ENCODE measurements at places on chromosomes 2 and 18.

- no peak for DNase-seq
Measured at GRCh38 chr18:56202678-56203077, 435.7 kb downstream of the TXNL1 start.

- no peak for DNase-seq
Measured at GRCh38 chr2:227765788-227766372, 20.2 kb downstream of the SCYGR8 start.

DNA sequence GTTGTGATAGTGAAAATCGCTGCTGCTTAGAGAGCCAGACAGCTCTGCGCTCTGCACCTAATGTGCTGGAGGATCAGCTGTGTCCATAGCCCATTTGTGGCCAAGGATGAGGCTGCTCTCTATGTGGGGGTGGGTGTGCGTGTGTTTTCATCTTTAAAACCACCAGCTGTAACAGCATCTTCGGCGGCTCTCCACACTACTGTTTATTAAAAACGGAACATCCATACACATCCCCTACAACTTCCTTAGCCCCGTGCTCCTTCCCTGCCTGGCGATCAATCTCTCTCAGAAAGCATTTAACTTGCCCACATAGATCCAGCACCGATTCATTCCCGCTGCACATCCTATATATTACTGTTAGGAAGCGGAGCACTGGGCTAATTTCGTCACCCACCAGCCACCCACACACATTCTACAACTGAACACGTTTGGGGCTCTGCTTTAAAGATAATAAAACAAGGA is 1.6 kb downstream of the CELF4 start:
- no peak for DNase-seq

DNA sequence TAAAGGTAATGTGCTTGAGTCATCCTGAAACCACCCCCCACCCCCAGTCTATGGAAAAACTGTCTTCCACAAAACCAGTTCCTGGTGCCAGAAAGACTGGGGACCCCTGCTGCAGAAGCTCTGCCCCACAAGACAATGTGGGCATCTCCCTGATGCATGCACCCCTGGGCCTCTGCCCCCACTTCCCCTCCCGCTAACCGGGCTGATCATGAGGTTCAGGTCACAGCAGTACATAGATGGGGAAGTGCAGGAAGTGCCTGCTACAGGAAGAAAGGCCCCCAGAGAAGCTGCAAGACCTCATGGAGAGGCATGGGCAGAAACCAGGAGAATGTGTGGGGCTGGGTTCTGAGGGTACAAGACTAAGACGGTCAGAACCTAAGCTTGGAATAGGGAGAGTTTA is 243.4 kb upstream of the ID2 start:
- no peak for DNase-seq

DNA sequence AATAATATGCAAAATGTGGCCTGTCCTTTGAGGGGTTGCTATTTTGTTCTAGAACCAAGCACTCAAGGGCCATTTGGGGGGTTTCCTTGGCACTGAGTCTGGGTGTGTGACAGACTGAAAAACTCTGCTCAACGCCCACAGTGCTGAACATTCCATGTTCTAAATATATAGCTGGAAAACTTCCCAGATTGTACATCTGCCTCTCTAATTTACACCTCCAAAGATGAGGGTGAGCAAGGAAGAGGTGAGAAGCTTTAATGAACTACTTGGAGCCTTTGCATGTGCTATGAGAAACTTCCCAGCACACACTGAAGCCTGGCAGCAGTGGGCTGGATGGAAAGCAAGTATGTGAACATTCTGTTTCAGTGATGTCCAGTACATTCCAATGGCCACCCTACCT is 296.7 kb upstream of the KCNH7 start:
- no peak for DNase-seq

GRCh38 chr2:65264821-65265670 is 37.4 kb downstream of the ACTR2 start:
- no peak for DNase-seq

- no peak for DNase-seq
Measured at GRCh38 chr18:55477499-55477859, 110.5 kb downstream of the TCF4 start.

DNA sequence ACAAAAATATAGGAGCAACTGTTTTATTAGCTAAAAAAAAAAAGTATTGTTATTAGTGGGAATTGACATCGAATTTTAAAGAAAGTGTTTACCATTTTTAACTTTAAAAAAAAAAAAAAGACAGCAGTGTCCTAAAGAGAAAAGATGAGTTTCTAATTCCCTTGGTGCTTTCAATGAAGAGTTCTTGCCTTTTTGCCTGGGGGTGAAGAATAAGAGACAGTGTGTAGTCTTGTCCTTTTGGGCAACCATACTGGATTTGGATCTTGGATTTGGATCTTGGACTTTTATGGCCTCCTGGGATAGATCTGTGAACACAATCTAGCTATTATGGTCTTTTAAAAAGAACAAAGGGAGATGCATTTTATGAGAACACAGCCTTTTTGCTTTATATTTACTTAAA is 60.2 kb upstream of the GLS start:
- no peak for DNase-seq

DNA sequence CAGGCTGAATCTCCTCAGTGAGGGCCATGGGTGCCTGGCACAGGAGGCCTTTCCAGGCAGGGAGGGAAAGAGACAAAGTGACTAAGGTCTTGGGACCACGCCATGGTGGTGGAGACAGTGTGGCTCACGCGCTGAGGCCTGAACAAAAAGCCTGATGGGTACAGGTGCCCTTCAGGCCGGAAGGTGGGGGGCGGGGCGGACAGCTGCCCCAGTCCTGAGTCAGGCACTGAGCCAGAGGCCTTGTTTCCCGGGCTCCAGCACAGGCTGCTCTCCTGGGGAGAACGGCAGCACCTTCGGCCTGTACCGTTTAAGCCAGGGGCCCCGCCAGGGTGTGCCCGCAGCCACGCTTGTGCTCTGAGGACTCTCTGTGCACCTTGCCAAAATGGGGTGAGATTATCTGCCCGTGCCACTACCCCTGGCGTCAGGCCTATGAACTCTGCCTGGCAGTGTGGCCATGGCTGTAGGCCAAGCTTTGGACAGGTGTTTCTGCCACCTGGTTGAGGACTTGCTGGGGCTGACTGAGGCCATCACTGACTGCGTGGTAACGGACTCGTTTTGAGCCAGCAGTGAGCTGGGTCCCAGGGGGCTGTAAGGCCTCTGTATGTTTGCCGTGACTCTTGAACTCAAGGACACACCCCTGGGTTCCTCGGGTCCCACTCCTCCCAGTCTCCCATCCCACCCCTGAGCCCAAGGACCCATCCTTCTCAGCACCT is 31.7 kb upstream of the DNMT3A start:
- no peak for DNase-seq

GRCh38 chr18:11073971-11074370 is 75.4 kb downstream of the PIEZO2 start:
- DNase-seq: no peak

GRCh38 chr18:46793565-46793964 is 36.7 kb upstream of the ST8SIA5 start:
- no peak for DNase-seq

DNA sequence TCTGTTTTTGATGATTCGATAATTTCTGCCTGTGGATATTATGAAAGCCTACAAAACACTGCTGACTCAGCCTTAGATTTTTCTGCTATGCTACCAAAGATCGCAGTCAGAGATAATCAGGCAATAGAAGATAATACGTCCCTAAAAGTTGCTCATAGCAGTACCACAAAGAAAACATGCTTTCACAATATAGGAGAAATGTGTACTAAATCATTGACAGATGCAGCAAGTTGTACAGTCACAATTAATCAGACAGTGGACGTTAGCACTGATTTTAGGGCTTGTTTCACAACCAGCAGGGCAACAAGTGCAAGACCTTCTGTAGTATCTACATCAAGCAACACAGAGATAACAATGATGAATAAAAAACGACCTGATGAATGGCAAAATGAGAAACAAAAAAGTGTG is 19.5 kb downstream of the RBM44 start:
- DNase-seq: no peak

GRCh38 chr2:26274058-26274613 is 29.4 kb downstream of the HADHB start:
- no peak for DNase-seq

GRCh38 chr2:195495966-195496365 is 161.1 kb upstream of the SLC39A10 start:
- DNase-seq: no peak

All from stimulated activated CD8-positive, alpha-beta memory T cell treated with anti-CD3 and anti-CD28 coated beads, Interleukin-4, amount 100 ng/mL, for 1 hour (primary cell).